ENCODE measurements at places on chromosomes 16 and 17.
A peak's percentile ranks its signal among the peaks of the same experiment; 100 is the strongest.

GRCh38 chr17:49440581-49440980 is 25.9 kb upstream of the PHB1 start:
- DNase-seq = no peak

DNA sequence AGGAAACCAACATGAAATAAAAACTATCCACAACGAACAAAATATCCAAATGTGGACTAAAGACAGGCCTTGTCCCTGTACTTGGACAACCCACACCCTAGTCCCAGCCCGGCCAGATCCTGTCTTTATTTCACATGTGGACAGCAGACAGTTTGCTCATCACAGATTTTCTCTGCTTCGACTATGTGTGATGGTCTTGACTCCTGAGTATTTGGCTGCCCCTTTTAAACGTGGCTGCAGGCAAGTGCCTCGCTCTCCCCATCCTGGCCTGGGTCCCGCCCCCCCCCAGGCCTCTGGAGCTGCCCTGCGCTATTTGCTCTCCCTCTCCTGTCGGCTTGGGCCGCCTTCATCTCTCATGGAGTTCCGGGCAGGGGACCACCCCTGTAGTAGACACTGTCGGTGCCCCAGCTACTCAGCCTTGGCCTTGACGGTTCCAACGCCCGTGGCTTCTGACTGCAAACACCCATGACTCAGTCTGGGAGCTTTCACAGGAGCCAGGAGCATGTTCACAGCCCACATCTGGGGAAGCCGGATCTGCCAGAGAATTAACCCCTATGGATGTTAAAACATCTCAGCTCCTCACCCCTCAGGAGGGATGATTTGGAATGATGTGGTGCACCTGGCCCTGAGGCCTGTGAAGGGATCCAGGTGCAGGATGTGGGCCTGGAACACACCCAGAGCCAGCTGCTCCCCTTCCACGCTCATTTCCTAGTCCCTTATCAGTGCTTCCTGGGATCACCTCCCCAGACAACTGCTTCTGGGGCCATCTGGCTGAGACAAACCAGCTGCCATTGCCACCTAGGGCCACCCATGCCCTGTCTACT is 229.7 kb upstream of the RPL38 start:
- no peak for DNase-seq

- DNase-seq = peak; percentile 82
These were observed 23.1 kb upstream of the BAHCC1 start for GRCh38 chr17:81371910-81372760.

DNA sequence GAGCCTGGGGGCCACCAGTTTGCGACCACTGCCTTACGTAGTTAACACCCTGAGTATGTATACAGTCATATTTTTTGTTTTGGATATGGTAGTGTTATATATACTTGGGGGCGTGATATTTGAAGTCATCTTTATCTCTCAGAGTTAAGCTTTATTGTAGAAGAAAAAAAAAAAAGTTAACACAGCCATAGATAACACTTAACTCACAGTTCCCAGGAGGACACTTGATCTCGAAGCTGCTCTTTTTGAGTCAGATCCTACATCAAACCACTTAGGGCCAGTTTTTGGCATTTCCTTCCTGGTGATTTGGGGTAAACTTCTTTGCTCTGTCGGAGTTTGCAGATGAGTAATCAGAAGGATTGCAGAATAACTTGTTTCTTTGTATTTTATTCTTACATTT is 5.8 kb downstream of the ITPRIPL2 start:
- no peak for DNase-seq

DNA sequence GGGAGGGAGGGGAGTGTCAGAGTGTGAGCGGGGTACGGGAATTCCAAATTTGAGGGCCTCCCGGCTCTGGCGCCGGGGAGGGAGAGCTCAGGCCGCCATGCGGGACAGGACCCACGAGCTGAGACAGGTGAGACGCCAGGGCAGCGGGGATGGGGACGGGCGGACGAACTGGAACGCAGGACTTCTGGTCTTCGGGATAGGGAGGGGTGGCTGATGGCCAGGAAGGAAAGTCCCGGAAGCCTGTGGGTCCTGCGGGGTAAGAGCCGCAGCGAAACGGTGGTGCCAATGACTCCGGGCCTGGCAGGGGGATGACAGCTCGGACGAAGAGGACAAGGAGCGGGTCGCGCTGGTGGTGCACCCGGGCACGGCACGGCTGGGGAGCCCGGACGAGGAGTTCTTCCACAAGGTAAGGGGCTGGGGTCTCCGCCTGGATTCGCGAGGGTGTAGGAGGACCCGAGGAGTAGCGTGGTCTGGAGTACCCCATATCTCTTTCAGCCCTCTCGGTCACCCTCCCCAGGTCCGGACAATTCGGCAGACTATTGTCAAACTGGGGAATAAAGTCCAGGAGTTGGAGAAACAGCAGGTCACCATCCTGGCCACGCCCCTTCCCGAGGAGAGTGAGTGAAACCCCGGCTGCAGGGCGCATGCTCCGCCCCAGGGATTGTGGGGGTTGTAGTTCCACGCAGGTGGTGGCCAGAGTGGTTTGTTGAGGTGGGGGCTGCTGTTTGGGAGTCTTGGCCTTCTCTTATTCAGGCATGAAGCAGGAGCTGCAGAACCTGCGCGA is 543 bp downstream of the STX4 start:
- DNase-seq = peak; percentile 96

GRCh38 chr17:8338753-8339140 is 893 bp upstream of the ODF4 start:
- no peak for DNase-seq

DNA sequence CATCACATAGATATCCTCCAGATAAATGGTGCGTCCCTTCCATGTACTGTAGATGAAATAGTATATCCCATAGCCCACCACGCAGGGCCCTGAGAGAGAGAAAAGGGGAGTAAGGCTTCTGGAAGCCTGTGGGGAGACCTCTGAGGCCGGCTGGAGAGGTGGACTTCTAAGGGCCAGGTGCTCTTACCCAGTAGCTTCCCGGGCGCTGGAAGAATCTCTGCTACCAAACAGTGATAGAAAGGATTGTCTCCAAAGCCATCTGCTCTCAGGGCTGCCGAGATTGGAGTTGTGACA is 718 bp downstream of the SAT2 start:
- no peak for DNase-seq

GRCh38 chr16:28951410-28951943 is 740 bp downstream of the NFATC2IP start:
- no peak for DNase-seq

- DNase-seq = no peak
These were observed 179.4 kb downstream of the VPS53 start for GRCh38 chr17:535198-535597.

DNA sequence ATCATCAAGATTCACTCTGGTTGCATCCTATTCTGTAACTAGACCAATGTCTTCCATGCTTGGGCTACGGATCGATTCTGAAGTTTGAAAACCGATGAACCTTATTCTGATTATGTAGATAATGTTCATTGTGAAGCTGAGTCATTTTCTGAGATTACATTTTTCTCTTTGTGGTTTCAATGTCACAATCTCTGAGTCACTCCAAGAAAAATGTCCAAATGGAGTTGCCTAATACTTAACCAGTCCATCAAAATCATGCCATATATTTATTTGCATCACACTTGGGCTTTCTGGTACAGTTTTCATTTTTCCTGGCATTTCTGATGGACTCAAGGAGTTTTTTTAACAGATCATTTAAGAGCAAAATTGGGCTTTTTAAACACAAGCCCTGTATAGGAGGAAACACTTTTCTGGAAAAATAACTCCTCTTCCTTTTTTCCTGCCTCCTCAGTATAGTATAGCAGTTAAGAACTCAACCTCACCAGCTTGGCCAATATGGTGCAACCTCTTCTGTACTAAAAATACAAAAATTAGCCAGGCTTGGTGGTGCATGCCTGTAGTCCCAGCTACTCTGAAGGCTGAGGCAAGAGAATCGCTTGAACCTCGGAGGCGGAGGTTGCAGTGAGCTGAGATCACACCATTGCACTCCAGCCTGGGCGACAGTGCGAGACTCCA is 17.5 kb downstream of the CACNG3 start:
- DNase-seq = no peak

- no peak for DNase-seq
These were observed 263.7 kb upstream of the EEF2KMT start for GRCh38 chr16:5361322-5361721.

- DNase-seq = no peak
These were observed 8.7 kb downstream of the RPS6KB1 start for GRCh38 chr17:59901604-59902003.

DNA sequence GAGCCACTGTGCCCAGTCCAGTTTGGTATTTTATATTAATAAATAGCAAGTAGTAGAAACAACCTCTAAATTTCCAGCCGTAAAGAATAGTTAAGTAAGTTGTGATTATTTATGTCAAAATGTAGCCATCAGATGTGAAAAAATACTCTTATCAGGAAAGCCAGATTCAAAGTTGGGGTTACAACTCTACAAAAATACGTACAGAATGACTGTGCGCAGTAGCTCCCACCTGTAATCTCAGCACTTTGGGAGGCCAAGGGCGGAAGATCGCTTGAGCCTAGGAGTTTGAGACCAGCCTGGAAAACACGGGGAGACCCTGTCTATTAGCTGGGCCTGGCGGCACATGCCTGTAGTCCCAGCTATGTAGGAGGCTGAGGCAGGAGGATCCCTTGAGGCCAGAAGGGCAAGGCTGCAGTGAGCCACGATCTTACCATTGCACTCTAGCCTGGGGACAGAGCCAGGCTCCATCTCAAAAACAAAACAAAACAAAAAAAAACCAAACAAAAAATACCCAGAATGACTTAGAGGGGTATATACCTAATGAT is 1.7 kb downstream of the PDP2 start:
- DNase-seq = no peak

- no peak for DNase-seq
These were observed 29.9 kb upstream of the TNS4 start for GRCh38 chr17:40531051-40531991.

GRCh38 chr17:1551741-1552140 is 10.9 kb downstream of the PITPNA start:
- DNase-seq = no peak

- DNase-seq = peak; percentile 50
These were observed 2.0 kb downstream of the CD79B start for GRCh38 chr17:63929860-63930766.

GRCh38 chr16:24729243-24729950 is at the start of gene TNRC6A:
TSS of gene TNRC6A (plus strand) at chr16:24729651. CDS start at chr16:24729842, 191 bp downstream.
- peak; percentile 94 for DNase-seq

GRCh38 chr16:11080327-11080967 is 136.1 kb downstream of the CLEC16A start:
- no peak for DNase-seq

GRCh38 chr17:9204637-9205329 is 183.5 kb downstream of the NTN1 start:
- no peak for DNase-seq

DNA sequence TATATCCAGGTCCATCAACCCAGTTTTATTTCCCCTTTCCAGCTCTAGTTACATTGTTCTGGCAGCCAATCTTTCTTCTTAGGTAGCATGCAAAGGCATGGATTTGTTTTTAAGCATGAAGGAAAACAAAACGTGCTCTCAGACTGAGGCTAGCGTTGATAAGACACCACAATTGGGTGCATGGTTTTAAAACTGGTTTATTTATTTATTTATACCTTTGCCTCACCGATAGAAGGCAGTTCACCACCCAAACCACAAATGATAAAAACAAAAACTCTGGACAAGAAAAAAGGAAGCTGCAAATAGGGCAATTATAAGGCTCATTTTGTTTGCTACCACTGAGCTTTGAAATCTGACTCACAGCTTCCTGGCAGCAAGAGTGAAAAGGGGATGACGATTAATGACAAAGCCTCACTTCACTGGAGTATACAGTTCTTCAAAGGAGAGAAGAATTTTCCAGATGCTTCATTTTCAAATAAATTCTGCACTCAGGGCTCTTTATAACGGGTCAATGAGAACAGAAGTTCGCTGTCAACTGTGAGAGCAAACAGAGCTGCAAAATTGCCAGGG is 278.4 kb upstream of the IRX5 start:
- DNase-seq = no peak

GRCh38 chr17:46984892-46985291 is 5.8 kb upstream of the RPRML start:
- DNase-seq = no peak

DNA sequence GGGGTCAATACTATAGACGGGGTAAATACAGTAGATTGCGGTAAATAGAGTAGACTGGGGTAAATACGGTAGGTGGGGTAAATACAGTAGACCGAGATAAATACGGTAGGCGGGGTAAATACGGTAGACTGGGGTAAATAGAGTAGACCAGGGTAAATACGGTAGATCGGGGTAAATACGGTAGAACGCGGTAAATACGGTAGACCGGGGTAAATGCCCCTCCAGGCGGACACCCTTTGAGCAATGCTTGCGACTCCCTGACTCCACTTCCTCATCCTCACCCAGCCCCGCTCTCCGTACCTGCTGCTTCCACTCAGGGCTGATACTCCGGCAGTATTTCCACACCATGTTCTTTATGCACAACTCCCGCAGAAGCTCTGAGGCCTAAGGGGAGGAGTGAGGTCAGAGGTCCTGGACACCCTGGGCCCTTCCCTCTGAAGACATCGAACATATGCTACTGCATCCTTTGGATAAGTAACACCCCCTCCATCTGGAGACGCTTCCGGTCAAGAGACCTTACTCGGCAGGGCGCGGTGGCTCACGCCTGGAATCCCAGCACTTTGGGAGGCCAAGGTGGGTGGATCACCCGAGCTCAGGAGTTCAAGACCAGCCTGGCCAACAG is 13.3 kb upstream of the CRK start:
- DNase-seq = no peak

DNA sequence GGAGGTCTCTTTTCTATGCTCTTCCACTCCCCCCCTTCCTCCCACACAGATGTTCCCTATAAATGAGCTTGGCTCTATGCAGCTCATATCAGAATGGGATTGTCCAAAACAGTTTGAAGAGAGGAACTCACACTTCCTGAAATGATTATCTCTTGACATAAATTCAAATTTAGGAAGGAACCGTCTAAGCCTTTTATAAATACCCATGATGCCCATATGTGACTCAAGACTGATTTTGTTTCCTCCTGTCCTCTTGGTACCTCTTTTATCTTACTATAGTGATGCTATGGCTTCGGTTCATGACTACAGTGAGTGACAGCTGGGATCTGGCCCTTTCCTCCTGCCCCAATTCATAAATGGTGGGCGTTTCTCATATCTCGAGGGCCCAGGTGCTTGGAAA is 16.6 kb upstream of the TERF2 start:
- no peak for DNase-seq

GRCh38 chr16:31134625-31135534 is 647 bp downstream of the PRSS8 start:
- no peak for DNase-seq

DNA sequence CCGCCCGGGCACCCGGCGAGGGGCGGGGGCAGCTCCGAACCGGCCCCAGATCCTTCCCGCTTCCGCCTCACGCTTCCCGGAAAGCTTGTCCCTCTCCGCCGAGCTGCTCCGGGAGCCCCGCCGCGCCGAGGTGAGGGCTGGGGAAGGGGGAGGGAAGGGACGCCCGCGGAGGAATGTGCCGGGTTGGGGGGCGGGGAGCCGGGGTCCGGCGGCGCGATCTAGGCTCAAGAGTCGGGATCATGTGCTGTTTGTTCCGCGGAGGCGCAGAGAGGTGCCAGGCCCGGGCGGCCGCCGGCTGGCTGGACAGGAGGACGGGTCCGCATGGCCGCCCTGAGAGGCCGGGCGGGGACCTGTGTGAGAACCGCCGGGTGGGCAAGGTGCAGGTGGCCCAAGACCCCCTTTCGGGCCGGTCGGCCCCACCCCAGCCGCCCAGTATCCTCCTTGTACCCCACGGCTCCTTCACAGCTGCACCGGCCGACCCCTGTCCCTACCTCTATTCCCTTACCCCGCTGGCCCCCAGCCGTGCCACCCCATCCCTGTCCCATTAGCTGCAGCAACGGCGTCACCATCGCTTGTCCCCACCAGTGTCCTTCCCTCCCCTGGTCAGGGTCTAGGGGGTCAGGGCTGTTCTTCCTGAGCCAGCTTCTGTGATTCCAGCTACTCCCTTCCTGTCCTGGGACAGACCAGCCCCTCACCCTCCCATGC is 429 bp downstream of the KIF1C start:
- peak; percentile 75 for DNase-seq

GRCh38 chr17:9944704-9945103 is 39.6 kb upstream of the RCVRN start:
- DNase-seq = no peak

Data from Right ventricle myocardium superior (tissue), 1 donor.